ENCODE measurements at places on chromosomes 13 and 19. TPM values are rescaled to one million over a fixed set of nuclear protein-coding genes. Genes with fewer than 3 reads are reported as not detected.

The ZNF99 gene
- not detected for total RNA-seq

The ASF1B gene
- total RNA-seq: 67.7 TPM

The PCSK4 gene
- total RNA-seq: 2.7 TPM

The FBN3 gene
- not detected for total RNA-seq

The CATSPERD gene
- total RNA-seq: not detected

The SLC5A5 gene
- 0.87 TPM for total RNA-seq

The UPK1A gene
- 0.90 TPM for total RNA-seq

The CEACAM7 gene
- total RNA-seq: not detected

The ZNF552 gene
- total RNA-seq: 4.8 TPM

The SIGLEC14 gene
- total RNA-seq: not detected

The SPC24 gene
- 70.3 TPM for total RNA-seq

The SLC15A1 gene
- not detected for total RNA-seq

The BRCA2 gene
- 22.1 TPM for total RNA-seq

The EIF3K gene
- 287 TPM for total RNA-seq

GRCh38 chr19:47813304-47813994 lies 8.3 kb upstream of the CRX start:
- H3K4me1 ChIP-seq: no peaks in the 10 kb centered on the region
- no peak overlapping the region for H3K4me3 ChIP-seq
- DNase-seq: peak; percentile 83
- H3K36me3 ChIP-seq: no peaks in the 10 kb centered on the region
- H3K27ac ChIP-seq: no peak overlapping the region

DNA sequence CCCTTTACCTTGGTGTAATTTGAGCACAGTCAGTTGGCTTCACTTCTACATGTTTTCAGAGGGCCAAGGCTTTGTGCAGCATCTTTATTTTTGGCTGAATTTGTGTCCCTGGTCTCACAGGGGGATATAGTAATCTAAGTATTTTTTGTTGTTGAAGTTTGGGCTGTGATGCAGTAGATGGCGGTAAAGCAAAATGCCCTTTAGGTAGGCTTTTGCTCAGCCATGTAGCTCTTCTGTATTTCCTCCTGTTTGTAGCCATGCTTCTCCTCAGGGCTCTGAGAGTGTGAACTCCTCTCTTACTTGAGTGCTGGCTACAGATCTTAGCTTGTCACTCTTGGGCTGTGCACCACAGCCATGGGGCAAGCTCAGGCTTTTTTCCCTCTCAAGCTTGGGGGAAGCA lies 328.6 kb downstream of the SLITRK5 start:
- no peak overlapping the region for H3K27ac ChIP-seq
- no peaks in the 10 kb centered on the region for H3K27me3 ChIP-seq
- no peaks in the 10 kb centered on the region for H3K4me1 ChIP-seq
- no peak overlapping the region for H3K4me3 ChIP-seq

GRCh38 chr13:58919551-58919950 lies 1244.2 kb downstream of the DIAPH3 start:
- H3K36me3 ChIP-seq: no peaks in the 10 kb centered on the region
- H3K4me1 ChIP-seq: no peaks in the 10 kb centered on the region
- H3K27me3 ChIP-seq: no peaks in the 10 kb centered on the region
- no peak overlapping the region for H3K4me3 ChIP-seq

- H3K4me3 ChIP-seq: peak overlapping the region; percentile 59
- peaks cover 50% of the 10 kb centered on the region for H3K27me3 ChIP-seq
- DNase-seq: peak; percentile 48
- H3K36me3 ChIP-seq: no peaks in the 10 kb centered on the region
Measured at GRCh38 chr19:46493236-46494145, 2.2 kb downstream of the PNMA8B start.

GRCh38 chr19:33005440-33005839 lies 33.4 kb downstream of the FAAP24 start:
- H3K4me3 ChIP-seq: no peak overlapping the region
- no peaks in the 10 kb centered on the region for H3K36me3 ChIP-seq
- DNase-seq: no peak
- no peaks in the 10 kb centered on the region for H3K27me3 ChIP-seq

- no peak overlapping the region for H3K4me3 ChIP-seq
- no peak overlapping the region for H3K27ac ChIP-seq
Measured at GRCh38 chr13:102100234-102100633, 301.6 kb downstream of the FGF14 start.

DNA sequence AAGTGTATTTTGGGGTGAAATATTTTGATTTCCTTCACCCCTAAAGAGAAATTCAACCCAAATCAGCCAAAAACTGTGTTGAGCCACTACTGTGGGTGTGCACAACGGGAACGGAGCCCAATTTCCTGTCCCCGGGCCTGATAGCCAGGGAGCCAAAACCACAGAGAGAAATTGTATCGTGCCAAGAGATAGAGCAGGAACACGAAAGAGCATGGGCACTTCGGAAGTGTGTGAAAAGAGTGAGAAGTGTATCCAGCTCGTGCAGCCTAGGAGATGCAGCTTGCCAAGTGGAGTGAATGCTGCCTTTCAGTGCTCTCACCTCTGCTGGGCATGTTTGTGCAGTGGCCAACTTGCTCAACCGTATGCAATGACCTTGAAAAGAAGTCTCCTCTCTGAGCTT lies 19.4 kb upstream of the PLEKHF1 start:
- DNase-seq: no peak
- no peaks in the 10 kb centered on the region for H3K36me3 ChIP-seq
- no peaks in the 10 kb centered on the region for H3K27me3 ChIP-seq
- no peak overlapping the region for H3K27ac ChIP-seq

GRCh38 chr13:98293570-98294142 lies 116.6 kb upstream of the RNF113B start:
- H3K27me3 ChIP-seq: peaks cover 7% of the 10 kb centered on the region
- H3K4me1 ChIP-seq: no peaks in the 10 kb centered on the region
- H3K27ac ChIP-seq: no peak overlapping the region
- no peak for DNase-seq
- no peaks in the 10 kb centered on the region for H3K36me3 ChIP-seq

- peaks cover 33% of the 10 kb centered on the region for H3K36me3 ChIP-seq
- H3K27ac ChIP-seq: peak overlapping the region; percentile 80
- peak overlapping the region; percentile 58 for H3K4me3 ChIP-seq
- peaks cover 19% of the 10 kb centered on the region for H3K4me1 ChIP-seq
Measured at GRCh38 chr19:5138606-5139582, 170.0 kb downstream of the KDM4B start.

DNA sequence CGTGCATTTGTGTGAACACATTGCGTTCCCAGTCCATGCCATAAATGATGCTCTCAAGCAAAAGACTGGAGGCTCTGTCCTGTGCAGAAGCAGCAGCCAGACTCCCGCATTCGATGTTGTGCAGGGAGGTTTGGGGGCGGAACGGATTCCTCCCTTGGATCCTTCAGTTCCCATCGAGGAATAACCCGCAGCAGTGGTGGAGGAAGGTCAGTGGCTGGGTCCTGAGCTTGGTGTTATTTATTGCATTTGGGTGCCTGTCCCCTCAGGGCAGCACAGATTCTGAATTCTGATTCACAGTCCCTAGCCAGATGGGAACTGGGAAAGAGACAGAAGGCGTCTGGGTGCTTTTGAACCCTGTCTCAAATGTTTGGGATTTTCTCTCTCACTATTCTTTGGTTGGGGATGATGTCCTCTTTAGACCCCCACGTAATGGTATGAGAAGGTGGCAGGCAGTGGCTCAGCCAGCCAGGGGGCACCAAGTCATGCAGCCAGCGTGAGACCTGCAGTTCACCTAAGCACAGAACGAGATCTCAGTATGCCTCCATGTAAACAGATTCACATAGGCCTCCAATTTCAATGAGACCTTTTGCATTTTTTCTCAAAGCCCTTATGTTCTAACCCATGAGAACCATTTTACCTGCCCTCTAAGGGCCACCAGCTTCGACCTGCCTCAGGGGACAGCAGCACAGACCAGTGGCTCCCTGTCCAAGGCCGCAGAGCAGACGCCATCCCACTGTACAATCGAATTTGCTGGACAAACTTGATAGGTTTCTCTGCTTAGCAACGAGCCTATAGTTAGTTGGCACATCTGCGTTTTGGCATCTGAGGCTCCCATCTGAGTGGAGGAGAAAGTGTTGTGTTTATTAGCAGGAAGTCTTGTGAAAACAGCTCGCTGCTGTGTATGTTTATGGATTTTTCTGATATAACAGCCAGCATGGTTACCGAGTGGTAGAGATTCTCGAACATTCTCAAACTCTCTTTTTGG lies 17.8 kb downstream of the KCTD15 start:
- peaks cover 1% of the 10 kb centered on the region for H3K36me3 ChIP-seq
- no peak overlapping the region for H3K4me3 ChIP-seq
- no peak for DNase-seq
- H3K27ac ChIP-seq: no peak overlapping the region
- H3K27me3 ChIP-seq: no peaks in the 10 kb centered on the region

GRCh38 chr13:41461527-41462139 lies 4.3 kb downstream of the RGCC start:
- H3K36me3 ChIP-seq: peaks cover 50% of the 10 kb centered on the region
- no peak for DNase-seq
- peak overlapping the region; percentile 97 for H3K27ac ChIP-seq
- H3K4me1 ChIP-seq: peaks cover 78% of the 10 kb centered on the region

GRCh38 chr19:29908963-29909944 lies 32.8 kb upstream of the URI1 start:
- no peaks in the 10 kb centered on the region for H3K4me1 ChIP-seq
- H3K27me3 ChIP-seq: no peaks in the 10 kb centered on the region
- DNase-seq: no peak

- no peak overlapping the region for H3K27ac ChIP-seq
- H3K4me3 ChIP-seq: peak overlapping the region; percentile 85
- peaks cover 3% of the 10 kb centered on the region for H3K27me3 ChIP-seq
- H3K4me1 ChIP-seq: peaks cover 26% of the 10 kb centered on the region
Measured at GRCh38 chr19:4327252-4327876, 11.3 kb downstream of the STAP2 start.

GRCh38 chr19:50486823-50487515 lies 10.3 kb upstream of the GARIN5A start:
- DNase-seq: peak; percentile 80
- peaks cover 13% of the 10 kb centered on the region for H3K36me3 ChIP-seq
- no peak overlapping the region for H3K4me3 ChIP-seq
- H3K4me1 ChIP-seq: peaks cover 14% of the 10 kb centered on the region
- H3K27ac ChIP-seq: no peak overlapping the region

DNA sequence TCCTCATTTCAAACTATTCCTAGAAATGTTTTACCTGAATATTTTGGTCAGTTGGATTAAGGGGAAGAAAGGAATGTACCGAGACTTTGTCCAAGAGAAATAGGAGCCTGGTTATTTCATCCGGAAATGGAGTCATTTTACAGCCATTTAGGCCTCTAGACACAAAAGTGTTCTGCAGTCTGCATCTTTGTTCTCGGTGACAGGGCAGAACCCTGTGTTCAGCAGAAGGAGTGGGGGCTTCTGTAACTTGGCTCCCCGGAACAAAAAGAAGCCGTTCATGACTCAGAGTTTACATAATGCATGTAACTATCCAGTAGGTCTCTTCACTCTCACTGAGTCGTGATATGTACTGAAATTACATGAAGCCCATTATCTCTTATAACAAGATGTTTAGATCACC lies 21.6 kb upstream of the FNDC3A start:
- no peak for DNase-seq
- no peaks in the 10 kb centered on the region for H3K4me1 ChIP-seq
- H3K27me3 ChIP-seq: no peaks in the 10 kb centered on the region

DNA sequence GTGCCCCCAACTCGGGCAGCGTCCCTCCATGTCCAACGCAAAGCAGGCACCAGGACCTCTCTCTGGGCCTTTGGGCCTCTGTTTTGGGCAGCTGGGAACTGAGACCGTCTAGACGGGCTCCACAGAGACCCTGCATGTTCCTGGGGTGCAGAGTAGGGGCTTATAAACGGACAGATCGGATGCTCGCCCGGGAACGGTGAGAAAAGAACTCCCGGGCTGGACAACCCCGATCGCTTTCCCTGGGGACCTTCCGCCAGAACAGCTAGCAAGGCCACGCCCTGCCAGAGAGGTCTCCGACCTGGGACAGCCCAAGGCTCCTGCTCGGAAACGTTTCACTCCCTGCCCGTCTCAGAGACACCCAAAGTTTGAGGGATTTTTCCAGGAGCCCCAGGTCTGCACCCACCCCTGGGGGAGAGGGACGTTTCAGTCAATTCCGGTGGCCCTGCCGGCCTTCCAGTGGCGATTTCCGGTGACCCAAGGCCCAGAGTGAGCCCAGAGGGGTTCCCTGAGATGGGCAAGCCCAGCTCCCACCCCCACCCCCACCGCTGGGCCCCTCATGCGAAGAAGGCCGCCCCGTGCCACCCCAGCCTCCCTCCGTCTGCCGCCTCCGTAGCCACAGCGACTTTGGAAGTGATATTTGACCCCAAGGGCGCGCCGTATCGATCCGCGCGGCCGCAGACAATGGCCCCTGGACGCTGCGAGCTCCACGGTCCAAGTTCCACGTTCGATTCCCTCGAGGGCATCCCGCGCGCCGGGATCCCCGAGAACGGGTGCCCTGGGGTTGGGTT lies 1.7 kb downstream of the NR2F6 start:
- H3K4me1 ChIP-seq: peaks cover 9% of the 10 kb centered on the region
- H3K27ac ChIP-seq: no peak overlapping the region
- H3K27me3 ChIP-seq: no peaks in the 10 kb centered on the region
- no peaks in the 10 kb centered on the region for H3K36me3 ChIP-seq

DNA sequence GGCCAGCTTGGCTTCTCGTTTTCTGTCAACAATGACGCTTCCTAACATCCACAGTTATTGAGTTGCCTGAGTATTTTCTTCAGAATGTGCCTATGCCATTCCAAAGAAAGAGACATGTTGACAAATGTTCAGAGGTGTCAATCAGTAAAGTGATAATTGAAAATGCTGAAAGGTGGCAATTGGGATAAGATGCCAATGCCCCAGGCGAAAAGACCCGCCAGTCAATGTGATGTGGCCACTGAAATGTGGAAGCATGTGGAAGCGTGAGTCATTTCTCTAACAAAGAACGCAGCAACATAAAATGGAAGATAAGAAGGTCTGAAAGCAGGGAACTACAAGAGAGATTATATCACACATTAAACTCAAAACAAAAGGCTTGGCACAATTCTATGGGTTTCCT lies 882.2 kb upstream of the SLC10A2 start:
- no peak for DNase-seq
- no peak overlapping the region for H3K27ac ChIP-seq
- no peak overlapping the region for H3K4me3 ChIP-seq
- no peaks in the 10 kb centered on the region for H3K27me3 ChIP-seq

- H3K36me3 ChIP-seq: no peaks in the 10 kb centered on the region
- peaks cover 6% of the 10 kb centered on the region for H3K4me1 ChIP-seq
- H3K4me3 ChIP-seq: no peak overlapping the region
- H3K27ac ChIP-seq: no peak overlapping the region
Measured at GRCh38 chr19:1161716-1162115, 12.4 kb downstream of the SBNO2 start.

DNA sequence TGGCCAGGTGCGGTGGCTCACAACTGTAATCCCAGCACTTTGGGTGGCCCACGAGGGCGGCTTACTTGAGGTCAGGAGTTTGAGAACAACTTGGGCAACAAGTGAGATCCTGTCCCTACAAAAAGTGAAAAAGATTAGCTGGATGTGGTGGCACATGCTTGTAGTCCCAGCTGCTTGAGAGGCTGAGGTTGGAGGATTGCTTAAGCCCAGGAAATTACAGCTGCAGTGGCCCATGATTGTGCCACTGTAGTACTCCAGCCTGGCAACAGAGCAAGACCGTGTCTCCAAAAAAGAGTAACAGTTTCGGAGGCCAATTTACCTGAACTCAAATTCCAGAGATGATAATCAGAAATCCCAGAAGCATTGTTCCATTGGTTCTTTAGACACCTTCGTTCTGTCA lies 4.4 kb downstream of the ZNF473 start:
- H3K27me3 ChIP-seq: peaks cover 3% of the 10 kb centered on the region
- no peak for DNase-seq
- no peak overlapping the region for H3K4me3 ChIP-seq
- H3K36me3 ChIP-seq: peaks cover 46% of the 10 kb centered on the region
- no peak overlapping the region for H3K27ac ChIP-seq

GRCh38 chr19:28351761-28352160 lies 861.2 kb downstream of the UQCRFS1 start:
- H3K36me3 ChIP-seq: no peaks in the 10 kb centered on the region
- H3K4me1 ChIP-seq: no peaks in the 10 kb centered on the region
- no peak overlapping the region for H3K4me3 ChIP-seq
- DNase-seq: no peak
